NCI-H1417 treated with DMSO at 0.1 percent for 48 hours (cell line): ENCODE measurements at places on chromosomes 4 and X.

GRCh38 chr4:32472918-32473317 lies 1752.7 kb downstream of the PCDH7 start:
- no peak for DNase-seq

DNA sequence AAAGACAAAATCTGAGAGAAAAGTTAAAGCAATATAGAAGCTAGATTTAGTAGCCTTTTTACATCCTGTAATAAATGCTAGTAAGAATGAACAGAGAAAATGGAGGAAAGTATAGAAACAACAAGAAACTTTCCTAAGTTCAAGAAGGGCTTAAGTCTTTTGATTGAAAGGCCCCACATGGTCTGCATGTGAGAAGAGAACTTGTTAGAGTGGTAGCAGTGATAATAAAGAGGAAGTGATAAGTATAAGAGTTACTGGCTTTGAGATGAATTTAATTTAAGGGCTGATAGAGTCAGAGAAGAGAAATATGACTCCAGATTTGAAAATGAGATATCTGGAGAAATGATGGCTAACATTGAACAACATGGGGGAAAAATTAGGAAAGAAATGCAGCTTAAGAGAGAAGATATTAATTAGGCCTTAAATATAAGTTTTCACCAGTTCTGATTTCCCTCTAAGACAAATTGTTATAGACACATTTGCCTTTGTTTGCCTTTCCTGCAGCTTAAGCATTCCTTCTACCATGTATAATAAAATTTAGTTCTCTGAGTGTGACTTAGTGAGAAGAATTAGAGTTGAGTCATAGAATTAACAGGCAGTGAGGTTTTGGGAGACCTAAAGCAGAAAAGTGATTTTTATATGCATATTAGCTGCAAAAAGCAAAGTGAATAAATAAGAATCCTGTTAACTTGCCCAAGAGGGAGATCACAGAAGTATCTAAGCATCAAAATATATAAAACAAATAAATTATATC lies 18.4 kb downstream of the ZFX start:
- no peak for DNase-seq

GRCh38 chrX:12947545-12948235 lies 27.2 kb upstream of the TMSB4X start:
- no peak for DNase-seq

DNA sequence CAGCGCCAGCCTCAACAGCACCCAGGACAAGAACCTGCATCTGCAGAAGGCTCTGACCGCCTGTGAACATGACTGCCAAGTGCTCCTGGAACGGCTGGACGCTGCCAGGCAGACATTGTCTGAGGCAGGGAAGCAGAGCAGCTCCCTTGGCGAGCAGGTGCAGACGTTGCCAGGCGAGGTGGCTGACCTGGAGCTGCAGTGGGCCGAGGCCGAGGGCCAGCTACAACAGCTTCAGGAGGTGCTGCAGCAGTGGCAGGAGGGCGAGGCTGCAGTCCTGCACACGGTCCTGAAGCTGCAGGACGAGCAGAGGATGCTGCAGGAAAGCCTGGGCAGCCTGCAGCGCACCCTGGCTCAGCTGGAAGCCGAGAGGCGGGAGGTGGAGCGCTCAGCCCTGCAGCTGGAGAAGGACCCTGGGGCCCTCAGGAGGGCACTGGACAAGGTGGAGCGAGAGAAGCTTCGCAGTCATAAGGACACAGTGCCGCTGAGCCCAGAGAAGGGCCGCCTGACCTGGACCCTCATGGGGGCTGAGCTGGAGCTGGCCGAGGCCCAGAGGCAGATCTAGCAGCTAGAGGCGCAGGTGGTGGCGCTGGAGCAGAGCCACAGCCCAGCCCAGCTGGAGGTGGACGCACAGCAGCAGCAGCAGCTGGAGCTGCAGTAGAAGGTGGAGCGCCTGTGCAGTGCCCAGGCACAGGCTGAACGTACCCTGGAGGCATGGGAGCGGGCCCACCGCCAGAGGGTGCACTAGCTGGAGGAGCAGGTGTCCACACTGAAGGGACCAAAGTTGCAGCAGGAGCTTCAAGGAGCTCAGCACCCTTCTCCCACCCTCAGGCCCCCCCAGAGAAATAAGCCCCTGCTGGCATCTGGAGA lies 16.4 kb downstream of the SMIM10L2A start:
- no peak for DNase-seq

DNA sequence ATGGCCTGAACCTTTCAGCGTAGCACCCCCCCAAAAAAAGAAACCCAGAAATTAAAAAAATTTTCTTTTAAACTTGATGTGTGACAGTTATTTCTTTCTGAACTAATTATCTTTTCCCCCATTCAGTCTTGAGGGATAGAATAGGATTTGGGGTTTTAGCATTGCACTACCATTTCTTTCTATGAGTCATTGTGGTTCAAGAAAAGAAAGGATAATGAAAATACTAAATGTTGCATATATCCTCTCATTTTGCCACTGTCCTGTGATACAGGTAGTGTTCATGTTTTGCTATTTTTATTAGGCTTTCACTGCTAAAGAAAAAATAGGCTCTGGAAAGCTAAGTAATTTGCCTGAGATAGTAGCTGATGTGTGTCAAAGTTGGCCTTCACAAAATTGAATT lies 39.4 kb upstream of the DCK start:
- no peak for DNase-seq

DNA sequence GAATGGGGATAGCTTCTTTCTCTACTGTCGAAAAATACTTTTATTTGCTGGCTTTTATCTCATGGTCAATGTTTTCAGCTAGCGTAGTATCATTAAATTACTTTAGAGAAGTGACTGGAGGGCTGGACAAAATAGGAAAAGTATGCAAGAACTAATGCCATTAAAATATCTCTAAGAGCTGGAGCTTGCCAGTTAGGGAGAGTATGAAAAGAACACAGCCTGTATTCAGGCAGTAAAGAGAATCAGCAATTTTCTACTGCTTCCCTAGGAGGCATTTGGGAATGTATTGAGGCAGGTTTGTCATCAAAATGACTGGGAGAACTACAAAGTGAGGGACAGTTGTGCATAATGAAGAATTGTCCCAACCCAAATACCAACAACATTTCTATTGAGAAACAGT lies 43.0 kb upstream of the FTHL17 start:
- DNase-seq = no peak

DNA sequence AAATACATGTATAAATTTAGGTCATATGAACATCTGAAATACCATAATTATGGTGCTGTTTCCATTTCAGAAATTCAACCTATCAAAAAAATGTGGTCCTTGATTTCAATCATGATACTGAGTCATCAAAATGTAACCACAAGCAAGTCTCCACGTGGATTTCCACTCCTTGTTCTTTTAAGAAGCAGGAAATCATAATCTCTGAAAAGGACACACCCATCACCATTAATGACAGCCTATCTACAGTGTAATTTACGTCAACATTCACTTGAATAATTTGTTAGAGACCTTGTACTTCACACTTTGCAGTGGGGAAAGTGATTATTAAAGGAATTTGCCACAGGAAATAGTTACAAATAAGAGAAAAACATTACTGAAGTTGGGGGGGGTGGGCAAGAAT lies 17.7 kb upstream of the SLC7A11 start:
- DNase-seq = no peak

- no peak for DNase-seq
Observed at GRCh38 chr4:82776925-82777542, 21.6 kb downstream of the SCD5 start.

DNA sequence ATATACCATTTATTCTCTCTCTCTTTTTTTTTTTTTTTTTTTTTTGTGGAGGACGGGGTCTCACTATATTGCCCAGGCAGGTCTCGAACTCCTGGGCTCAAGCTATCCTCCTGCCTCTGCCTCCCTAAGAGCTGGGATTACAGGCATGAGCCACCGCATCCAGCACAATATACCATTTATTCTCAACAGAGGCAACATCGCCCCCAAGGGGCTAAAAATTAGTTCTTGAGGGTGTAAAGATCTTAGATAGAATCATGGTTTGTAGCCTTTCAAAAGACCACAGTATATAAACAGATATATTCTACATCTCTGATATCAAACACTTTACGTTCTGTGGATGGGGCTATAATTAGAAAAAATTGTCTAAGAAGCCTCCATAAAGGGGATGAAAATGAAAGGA lies 39.8 kb upstream of the TCEAL2 start:
- DNase-seq = no peak

GRCh38 chr4:152374606-152375285 lies 161.1 kb downstream of the FBXW7 start:
- DNase-seq = no peak
